ENCODE measurements at places on chromosomes 11 and 22.

DNA sequence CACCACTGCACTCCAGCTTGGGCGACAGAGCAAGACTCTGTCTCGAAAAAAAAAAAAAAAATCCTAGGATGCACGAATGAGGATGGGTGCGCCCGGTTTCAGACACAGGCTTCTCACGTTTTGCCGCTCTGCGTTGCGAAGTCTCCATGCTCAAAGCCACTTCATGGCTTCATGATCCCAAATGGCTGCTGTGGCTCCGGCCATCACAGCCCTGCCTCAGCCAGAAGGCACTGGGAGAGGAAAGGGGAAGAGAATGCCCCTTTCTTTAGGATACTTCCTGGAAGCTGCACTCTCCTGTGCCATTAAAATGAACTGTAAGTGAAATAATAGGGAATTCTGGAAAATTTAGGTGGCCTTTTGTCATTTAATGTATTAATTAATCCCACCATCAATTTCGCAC lies 116.4 kb upstream of the ANO1 start:
- DNase-seq, result no peak

GRCh38 chr11:90197377-90197776 lies 25.5 kb downstream of the CHORDC1 start:
- DNase-seq, result no peak

DNA sequence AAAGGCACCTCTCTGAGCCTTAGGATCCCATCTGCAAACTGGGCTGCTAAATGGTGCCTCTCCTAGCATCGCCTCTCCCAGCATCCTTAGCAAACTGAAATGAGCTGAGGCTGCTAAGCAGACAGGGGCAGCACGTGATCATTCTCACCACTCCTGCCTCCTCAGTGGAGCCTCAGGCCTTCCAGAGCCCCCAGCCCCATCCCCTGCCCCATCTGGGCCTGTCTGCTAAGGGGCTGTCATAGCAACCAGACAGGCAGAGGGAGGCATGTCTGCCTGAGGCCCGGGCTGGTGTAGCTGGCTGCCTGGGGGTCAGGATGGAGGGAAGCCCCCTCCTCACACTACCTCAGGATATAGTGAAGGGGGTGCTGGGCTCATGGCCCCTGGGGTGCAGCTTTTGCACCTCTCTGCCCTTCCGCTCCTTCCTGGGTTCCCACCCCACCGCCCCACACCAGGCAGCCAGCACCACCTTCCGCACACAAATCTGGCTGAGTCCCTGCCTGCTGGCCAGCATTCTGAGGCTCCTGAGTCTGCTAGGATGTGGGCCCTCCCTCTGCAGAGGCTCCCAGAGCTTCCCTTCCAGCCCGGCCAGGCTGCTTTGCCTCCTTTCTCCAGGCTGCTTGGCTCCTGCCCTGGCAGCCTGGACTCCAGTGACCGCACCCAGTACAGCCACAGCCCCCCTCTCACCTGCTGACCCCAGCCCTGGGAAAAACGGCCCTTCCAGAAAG lies 47.5 kb upstream of the TTLL12 start:
- DNase-seq, result no peak

DNA sequence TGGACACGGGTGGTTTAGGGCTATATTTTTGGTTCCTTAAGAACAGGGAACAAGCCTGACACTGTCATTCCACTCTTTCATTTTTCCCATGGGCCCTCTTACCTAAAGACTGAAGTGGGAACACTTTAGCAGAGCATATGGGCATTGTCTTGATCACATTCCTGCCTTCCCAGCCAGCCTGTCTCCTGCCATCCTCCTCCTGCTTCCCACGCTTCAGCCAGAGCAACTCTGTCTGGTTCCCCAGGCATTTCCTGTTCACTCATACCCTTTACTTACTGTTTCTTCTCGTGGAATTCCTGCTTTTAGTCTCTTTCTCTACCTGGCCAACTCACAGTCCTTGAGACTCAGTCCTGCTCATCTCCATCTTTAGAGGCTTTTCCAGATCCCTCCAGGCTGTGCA lies 22.8 kb downstream of the MRPL16 start:
- DNase-seq, result no peak

DNA sequence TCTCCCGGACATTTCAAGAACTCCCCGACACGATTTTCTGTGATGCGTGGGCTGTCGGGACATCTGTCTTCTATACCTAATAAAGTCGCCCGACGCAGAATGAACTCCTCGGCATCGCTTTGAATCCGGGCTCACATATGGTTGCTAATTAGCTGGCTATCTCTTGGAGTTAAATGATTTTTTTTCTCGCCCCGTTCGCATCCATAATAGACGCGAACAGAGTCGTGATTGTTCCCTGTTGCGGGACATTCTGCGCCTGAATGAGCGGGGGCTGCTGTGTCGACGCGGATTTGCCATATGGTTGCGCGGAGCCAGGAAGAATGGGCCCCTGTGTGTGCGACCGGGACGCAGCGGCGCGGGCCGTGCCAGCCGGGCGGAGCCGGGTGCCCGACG lies 16.4 kb downstream of the CDKN1C start:
- DNase-seq, result peak; percentile 90

DNA sequence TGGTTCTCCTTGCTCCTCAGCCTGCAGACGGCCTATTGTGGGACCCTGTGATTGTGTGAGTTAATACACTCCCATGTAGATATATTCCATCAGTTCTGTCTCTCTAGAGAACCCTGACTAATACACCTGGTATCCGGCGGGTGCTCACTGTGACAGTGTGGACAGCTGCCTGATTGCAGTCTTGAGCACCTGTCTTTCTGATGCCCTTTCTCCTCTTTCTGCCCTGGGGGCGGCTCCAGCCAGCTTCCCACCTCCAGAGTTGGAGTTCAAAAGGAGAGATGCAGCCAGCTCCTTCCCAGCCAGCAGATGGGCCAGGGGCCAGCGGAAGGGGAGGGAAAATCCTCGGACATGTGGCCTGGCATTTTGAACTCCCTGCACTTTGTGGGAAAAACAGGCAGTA lies 15.0 kb downstream of the SMIM38 start:
- no peak for DNase-seq

- DNase-seq, result no peak
These were observed 18.7 kb upstream of the BDNF start for GRCh38 chr11:27718863-27719545.

- DNase-seq, result no peak
These were observed 11.5 kb upstream of the GLYAT start for GRCh38 chr11:58742981-58743880.

DNA sequence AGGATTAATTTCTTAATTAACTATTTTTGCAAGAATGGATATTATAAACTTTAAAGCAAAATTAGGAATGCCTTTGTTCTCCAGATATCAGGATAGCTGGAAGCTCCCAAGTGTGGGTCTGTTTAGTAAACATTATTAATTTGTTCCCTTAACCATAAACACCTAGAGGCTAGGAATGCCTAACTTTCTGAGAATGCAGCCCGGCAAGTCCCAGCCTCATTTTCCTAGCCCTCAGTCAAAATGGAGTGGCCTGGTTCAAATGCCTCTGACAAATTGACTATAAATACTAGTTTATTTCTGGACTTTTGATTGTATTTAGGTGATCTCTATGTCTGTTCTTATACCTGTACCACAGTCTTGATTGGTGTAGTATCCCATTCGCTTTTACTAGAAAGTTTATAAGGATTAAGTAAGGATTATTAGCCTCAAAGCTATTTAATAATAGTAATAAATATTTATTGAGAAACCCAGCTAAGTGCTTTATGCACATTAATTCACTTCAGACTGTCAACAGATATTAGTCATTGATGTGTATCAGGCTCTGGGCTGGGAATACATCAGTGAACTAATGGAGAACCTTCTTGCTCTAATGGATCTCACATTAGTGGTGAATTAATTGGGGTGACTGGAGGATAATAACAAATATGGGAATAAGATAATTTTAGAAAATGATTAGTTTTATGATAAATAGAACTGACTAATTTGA lies 25.8 kb downstream of the PPME1 start:
- no peak for DNase-seq

DNA sequence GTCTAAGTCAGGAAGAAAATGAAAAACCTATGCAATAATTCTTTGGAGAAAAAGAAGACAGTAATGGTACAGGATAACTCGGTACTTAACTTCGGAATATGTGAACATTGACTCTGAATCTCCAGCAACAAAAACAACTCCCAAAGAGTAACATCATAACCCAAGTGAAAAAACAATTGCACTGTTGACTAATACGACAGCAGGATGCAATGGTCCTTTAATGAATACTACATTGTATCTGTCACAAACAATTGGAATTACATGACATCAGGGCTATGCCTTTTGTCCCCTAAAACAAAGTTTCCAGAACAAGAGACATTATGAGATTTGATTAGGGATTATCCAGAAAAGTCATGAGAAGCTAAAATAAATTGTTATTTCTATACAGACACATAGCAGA lies 1065.9 kb downstream of the LRRC4C start:
- no peak for DNase-seq

DNA sequence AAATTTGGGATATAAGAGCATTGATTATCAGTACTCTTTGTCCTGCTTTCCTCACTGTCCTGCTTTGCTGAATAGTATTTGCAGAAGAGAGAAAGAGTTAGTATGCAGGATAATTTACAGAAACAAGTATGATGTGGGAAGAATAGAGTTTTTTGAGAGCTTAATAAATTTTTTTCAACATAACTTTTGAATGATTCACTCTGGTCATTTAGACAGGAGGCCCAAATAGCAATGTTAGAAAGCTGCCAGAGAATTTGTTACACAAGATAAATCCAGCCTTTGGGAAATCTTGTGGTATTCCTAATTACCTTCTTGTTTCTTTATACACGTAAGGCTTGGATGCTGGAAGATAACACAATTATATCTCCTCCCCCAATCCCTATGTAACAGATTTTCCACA lies 484.6 kb downstream of the CNTN5 start:
- no peak for DNase-seq

DNA sequence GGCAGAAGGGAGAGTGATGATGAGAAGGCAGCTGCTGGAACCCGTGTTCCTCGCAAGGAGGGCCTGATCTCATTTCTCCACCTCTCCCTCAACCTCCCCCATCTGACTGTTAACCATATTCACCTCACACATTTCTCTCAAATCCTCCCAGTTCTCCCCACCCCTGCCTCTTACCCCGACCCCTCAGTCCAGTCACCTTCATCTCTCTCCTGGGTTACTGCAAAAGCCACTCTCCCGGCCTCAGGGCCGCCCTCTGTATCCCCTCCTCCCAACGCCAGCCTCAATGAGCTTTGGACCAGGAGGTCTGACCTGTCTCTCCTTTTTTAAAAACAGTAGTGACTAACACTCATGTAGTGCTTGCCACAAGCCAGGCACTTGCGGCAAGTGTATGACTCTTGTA lies 29.5 kb upstream of the LMO1 start:
- no peak for DNase-seq

GRCh38 chr22:19975707-19976035 lies 34.1 kb upstream of the TXNRD2 start:
- DNase-seq, result no peak

DNA sequence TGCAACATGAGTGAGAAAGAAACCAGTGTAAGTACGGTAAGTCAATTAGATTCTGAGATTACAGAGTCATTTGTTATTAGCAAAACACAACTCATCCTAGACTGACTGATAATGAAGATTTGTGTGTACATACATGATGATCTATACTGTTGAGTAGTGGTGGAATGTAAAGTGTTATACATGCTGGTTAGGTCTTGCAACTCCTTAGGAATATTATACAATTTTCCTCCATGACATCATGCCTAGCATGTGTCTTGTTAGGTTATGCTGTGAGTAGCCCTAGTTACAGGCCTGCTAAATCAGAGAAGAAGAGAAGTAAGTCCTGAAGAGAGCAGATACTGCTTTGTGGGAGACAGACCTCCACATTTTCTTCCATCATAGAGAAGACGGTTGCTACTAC lies 880.6 kb downstream of the LUZP2 start:
- DNase-seq, result no peak

DNA sequence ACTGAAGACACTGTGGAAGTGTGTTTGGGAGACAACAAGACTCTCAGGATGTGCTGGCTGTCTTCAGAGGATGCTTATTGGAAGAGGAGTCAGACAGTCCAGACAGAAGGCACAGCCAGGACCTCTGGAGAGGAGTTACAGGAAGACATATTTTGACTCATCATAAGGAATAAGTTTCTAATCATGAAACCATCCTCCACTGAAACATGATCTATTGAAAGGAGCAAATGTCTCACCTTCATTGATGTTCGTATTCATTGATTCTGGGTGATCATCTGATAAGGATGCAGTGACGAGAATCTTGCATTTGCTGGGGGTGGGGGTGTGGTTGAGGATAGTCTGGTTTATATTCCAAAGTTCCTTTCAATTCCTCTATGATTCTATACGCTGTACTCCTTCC lies 2.5 kb upstream of the CXCR5 start:
- DNase-seq, result no peak

DNA sequence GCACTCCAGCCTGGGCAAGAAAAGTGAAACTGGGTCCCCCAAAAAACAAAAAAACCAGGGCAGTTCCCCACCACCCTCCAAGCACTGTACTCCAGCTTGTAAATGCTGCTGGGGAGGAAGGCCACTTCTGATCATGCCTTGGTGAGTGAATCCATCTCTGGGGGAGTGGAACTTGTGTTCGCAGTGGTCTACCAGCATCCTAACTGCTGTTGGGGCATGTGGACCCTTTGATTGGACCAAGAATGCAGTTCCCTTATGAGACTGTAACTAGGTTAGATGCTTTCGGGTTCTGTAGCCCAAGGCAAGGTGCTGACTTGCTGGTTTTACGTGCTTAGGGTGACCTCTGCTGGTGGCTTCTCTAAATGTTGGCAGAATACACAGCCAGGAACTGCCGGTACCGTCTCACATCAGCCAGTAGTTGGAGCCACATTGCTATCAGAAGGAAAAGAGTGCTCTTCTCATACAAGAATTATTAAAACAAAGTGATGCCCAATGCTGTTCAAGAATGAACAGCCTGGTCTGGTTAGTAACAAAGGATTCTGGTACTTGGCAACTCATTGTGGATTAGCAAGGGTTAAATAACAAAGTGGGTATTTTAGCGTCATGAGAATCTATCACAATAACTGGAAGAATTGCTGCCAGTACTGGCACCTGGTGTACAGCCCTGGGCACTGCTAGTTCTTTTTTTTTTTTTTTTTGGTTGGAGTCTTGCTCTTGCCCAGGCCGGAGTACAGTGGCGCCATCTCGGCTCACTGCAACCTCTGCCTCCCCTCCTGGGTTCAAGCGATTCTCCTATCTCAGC lies 13.0 kb downstream of the EIF1AD start:
- peak; percentile 90 for DNase-seq

DNA sequence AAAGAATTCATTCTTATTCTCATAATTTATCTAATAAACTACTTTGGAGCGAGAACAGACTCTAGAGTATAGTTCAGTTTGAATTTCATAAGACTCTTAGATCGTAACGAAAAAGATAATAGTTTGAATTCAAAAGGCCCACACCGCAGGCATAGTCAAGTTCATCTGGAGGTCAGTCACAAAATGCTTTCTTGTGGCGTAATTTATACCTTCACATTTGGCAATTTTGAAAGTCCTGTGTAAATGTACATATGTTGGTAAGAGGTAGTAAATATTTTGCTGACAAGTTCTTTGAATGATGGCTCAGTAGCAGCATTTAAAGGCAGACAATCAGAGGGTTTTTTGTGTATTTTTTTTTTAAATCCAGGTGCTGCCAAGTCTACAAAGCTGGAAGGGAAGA lies 88.1 kb downstream of the TEAD1 start:
- no peak for DNase-seq

GRCh38 chr11:84543367-84544159 lies 1083.6 kb downstream of the DLG2 start:
- DNase-seq, result no peak

Measured in frontal cortex (tissue), 4 donors.